OCI-LY7 (cell line): ENCODE measurements at places on chromosomes 3 and 15.

GRCh38 chr3:8857720-8858367, 88.4 kb upstream of the OXTR start:
- DNase-seq: no peak

DNA sequence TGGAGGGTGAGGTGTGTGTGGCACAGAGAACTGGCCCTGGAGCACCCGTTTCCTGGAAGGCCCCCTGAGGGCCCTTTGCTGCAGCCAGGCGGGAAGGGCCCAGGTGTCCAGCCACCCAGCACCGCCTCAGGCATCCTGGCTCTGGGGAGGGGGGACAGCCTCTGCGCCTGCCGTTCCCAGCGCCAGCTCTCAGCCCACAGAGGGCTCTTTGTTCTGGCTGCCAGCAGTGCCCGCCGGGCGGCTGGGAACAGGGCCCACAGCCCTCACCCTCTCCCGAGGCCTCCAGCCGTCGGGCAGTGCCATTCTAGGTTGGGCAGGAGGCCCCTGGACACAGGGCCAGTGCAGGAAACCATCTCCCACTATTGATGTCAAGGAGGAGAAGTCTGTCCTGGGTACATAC, 8.3 kb downstream of the SLC38A3 start:
- no peak for DNase-seq

GRCh38 chr3:162206648-162207047, 710.0 kb downstream of the OTOL1 start:
- DNase-seq: no peak

DNA sequence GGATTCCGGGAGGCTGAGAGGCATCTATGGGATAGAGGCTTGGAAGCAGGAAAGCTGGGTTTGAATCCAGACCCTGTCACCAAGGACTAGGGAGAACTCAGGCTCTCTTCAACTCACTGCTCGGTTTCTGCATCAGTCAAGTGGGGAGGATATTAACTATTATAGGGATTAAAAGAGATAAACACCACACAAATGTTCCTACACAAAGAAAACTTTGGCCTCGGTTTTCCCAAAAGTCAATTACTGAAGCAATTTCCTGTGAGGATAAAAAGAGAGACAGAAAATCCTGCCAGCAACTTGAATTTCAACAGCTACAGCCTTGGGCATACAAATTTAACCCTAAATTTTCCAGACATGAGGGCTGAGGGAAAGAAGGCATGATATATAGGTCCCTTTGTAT, 36.0 kb downstream of the ITGB5 start:
- no peak for DNase-seq

GRCh38 chr3:119292666-119293065, 1.5 kb upstream of the ARHGAP31 start:
- DNase-seq: peak; percentile 54

DNA sequence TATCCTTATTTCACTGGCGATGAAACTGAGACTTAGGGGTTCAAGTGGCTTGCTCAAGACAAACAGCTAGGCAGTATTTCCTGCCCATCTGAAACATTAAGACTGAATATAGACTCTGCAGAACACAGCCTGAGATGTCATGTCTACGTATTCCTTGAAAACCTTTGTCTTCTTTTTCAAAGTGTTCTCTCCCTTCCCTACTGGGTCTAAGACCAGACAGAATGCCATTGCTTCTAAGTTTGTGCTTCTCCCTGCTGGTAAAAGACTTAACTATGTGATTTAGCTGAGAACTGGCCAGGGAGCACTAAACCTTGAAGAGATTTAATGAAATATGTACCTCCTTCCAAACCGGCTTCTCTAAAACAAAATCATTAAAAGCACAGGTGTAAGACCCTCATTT, 9.9 kb downstream of the BCL6 start:
- DNase-seq: no peak

DNA sequence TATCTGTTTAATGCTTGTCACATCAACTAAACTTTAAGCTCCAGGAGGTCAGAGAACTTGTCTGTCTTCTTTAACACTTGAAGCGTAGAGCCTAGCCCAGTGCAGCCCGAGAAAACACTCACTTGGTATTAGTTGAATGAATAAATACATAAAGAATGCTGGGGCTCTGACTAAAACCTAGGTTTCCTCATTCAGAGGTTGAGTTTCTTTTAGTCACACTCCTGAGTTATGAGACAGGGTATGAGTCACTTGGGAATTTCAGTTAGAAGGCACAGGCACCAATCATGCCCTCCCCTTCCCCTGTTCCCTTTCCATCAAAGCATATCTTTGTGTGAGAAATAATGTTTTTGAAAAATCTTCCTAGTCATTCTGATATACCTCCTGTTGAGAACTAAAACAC, 589.8 kb upstream of the DPPA4 start:
- no peak for DNase-seq

- no peak for DNase-seq
These were observed 4.9 kb downstream of the CALML4 start for GRCh38 chr15:68200016-68200861.
